T-helper 17 cell (primary cell): ENCODE measurements at places on chromosomes 6 and 20. TPM values are rescaled to one million over a fixed set of nuclear protein-coding genes. Genes with fewer than 3 reads are reported as not detected.

Gene PRDM13
- total RNA-seq = not detected

Gene MICA
- total RNA-seq = 11.2 TPM

Gene RSPH3
- 2.7 TPM for total RNA-seq

Gene RIPPLY2
- not detected for total RNA-seq

Gene TOX2
- 2.2 TPM for total RNA-seq

Gene TMEM63B
- 27.1 TPM for total RNA-seq

Gene SLC22A2
- not detected for total RNA-seq

Gene ME1
- total RNA-seq = not detected

Gene KHDC1
- 0.52 TPM for total RNA-seq

Gene ADAM33
- total RNA-seq = not detected

Gene NNAT
- not detected for total RNA-seq

Gene DLL1
- 2.7 TPM for total RNA-seq

Gene SLPI
- not detected for total RNA-seq

Gene RNF144B
- total RNA-seq = 2.3 TPM

Gene BHLHE23
- not detected for total RNA-seq

Gene SMLR1
- not detected for total RNA-seq

Gene ZNF165
- 4.7 TPM for total RNA-seq

Gene MAP1LC3A
- total RNA-seq = 13.7 TPM

Gene SLC4A11
- 0.37 TPM for total RNA-seq

GRCh38 chr6:113184736-113185135 lies 672.4 kb upstream of the MARCKS start:
- no peak for DNase-seq

- no peak for DNase-seq
Measured at GRCh38 chr6:143286251-143286795, 164.2 kb downstream of the ADAT2 start.

DNA sequence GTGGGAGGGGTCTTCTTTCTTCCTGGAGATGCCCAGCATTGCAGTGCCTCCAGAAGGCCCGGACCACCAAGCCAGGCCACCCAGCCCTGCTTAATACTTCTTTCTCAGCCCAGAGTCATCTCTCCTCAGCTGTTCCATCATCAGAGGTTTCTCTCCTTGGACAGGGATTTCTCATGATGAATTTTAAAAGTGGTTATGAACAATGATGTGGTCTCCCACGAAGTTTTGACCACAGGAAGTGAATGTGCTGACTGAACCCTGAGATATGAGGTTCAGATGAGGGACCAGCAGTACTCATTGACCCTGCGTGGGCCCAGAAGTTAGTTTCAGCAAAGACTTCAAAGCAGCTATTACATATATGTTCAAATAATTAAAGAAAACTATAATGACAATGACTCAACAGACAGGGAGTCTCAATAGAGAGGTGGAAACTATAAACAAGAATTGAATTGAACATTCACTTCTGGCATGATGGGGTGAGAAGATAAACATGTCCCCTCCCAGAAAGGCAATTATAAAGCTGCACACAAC lies 114.5 kb upstream of the SLC22A16 start:
- DNase-seq = no peak

DNA sequence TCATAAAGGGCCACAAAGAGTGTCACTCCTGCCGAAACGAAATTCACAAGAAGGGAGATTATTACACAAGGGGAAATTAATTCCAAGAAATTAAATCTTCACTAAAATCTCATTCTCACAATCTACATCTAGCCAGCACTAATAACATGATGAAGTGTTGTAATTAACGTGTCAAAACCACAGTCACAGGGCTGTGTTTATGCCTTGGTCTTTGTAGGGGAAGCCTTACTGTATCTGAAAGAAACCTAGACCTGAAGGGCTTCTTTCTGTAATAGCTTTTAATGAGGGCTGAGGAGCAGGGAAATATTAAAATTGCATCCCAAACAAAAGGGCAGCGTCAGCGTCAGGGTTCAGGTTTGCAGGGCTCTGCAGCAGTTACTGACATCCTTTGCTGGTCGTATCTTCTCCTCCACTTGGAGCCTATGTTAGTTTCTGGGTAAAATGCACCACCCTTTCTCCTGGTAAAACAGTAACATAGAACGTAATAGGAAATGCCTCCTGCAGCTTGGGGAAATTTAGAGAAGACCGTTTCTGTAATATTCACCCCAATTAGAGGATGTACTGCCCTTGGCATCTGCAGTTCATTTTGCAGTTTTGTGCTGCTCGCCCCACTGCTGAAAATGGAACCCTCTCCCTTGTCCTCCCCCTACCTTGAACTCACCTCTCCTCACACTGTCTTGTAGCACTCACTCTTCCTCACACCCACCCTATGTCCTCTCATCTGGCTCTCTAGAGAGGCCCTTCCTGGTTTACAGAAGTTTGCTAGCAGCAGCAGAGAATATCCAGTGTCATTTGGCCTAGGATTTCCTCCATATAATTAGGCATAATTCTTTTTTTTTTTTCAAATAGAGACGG lies 109.0 kb upstream of the TRAF3IP2 start:
- no peak for DNase-seq

- no peak for DNase-seq
Measured at GRCh38 chr6:129992881-129993280, 25.5 kb upstream of the L3MBTL3 start.

GRCh38 chr20:53804920-53805894 lies 211.6 kb upstream of the ZNF217 start:
- no peak for DNase-seq

GRCh38 chr6:134317471-134318131 lies at the start of gene SGK1:
SGK1 (minus strand) TSS chr6:134318112; CDS start chr6:134317460, 652 bp downstream.
- no peak for DNase-seq

DNA sequence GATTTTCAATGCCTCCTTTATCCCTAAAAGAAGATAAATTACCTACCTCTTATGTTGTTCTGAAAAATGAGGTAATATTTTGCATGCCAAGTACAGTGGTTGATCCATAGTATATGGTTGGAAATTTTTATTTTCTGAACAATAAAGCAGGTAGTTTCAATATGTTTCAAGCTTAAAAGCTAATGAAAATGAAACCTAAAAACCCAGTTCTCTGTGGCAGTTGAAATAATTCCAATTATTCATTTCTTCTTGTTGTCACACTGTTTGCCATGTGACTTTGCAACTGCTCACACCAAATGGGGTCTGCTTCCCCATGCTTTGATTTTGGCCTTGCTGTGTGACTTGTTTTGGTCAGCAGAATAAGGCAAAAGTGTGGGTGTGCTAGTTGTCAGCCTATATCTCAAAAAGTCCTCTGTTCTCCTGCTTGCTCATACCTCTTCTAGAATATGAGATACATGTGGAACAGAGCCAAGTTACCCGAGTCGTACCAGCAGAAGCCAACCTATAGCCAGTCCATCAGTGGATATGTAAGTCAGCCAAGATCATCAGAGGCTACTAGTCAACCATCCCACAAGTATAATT lies 197.2 kb upstream of the THEMIS start:
- no peak for DNase-seq

DNA sequence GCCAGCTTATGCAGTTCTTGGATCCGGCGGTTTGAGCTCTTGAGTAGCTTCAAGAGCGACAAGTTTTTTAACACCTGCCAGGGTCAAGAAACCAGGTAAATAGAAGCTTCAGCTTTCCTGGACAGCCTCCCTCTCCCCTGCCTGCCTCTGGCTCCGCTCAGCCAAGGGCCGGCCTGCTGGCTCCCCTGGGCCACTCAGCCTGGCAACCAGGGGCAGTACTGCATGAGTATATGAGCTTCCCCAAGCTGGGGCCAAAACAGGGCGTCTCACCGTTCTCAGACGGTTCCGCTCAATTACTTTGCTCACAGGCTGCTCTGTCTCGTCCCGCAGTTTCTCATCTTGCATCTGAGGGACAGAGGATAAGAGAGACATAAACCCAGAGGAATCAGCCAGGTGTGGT lies 856 bp downstream of the TP53TG5 start:
- DNase-seq = no peak

- DNase-seq = no peak
Measured at GRCh38 chr6:132161283-132161682, 210.1 kb upstream of the CCN2 start.

GRCh38 chr6:154359161-154359574 lies 2.6 kb upstream of the IPCEF1 start:
- DNase-seq = no peak

DNA sequence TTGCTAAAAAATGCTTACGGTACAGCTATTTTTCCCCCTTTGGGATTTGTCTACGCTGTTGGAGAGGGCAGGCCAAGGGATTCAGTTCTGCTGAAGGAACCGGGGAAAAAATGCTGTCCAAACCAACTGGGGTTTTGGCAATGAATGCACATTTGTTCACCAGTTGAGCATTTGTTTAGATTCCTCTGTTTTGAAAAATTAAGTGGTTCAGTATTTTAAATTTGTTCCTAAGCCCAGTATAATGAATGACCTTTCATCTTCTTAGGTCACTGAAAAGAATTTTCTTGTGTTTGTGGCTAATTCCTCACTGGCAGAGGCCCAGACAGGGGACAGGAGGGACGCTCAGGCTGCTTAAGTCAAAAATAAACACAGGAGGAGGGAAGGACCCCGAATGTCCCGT lies 10.8 kb upstream of the EYA2 start:
- no peak for DNase-seq

- DNase-seq = no peak
Measured at GRCh38 chr6:136969433-136969832, 47.3 kb downstream of the SLC35D3 start.

GRCh38 chr6:25237579-25237978 lies 41.6 kb upstream of the CARMIL1 start:
- DNase-seq = no peak

DNA sequence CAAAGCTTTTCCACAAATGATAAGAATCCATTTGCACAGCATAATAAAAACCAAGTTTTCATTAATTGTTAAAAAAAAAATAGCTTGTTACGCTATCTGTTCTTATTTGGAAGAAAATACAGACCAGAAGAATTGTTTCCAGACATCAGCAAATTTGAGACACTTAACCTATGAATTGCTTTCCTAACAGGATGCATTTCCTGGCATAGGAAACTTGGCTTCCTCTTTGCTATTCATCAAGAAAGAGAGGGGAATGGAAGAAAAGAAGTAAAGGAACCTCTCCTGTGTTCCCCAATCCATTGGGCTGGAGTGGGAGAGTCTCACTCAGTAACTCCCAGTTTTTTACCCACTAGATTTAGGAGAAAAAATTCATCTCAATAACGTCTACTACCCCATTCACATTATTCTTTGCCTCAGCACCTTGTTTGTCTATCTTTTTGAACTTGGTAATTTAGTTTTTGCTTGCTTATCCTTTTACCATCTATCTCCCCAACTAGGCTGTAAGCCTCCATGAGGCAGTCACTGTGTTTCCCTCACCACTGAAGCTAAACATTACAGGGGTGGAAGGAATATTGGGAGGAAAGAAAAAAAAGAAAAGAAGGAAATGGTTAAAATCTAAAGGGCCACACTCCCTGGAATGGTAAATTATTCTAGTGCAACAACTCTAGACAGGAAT lies 150.3 kb downstream of the COL21A1 start:
- DNase-seq = no peak

DNA sequence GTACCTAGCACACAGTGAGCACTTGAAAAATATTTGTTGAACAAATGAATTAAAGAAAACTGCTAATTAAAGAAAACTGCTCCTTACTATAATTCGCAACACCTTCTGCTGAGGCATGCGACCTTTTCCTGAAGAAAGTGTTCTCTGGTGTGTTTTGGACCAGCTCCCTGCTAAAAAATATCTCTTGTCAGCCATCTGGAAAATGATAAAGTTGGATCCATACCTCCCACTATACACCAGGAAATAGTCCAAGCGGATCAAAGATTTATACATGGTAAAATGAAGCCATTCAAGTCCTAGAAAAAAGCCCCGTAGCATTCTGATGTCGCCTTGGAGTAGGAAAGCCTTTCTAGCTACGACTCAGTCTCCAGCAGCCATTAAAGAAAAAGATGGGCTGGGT lies 43.3 kb downstream of the OVOL2 start:
- no peak for DNase-seq

GRCh38 chr20:63068711-63069367 lies 62.1 kb upstream of the BHLHE23 start:
- no peak for DNase-seq

GRCh38 chr6:142624978-142625715 lies 319.8 kb downstream of the HIVEP2 start:
- DNase-seq = no peak

- DNase-seq = no peak
Measured at GRCh38 chr20:47960769-47961541, 175.7 kb upstream of the SULF2 start.

GRCh38 chr6:3139090-3139903 lies 18.0 kb downstream of the TUBB2A start:
- DNase-seq = no peak

DNA sequence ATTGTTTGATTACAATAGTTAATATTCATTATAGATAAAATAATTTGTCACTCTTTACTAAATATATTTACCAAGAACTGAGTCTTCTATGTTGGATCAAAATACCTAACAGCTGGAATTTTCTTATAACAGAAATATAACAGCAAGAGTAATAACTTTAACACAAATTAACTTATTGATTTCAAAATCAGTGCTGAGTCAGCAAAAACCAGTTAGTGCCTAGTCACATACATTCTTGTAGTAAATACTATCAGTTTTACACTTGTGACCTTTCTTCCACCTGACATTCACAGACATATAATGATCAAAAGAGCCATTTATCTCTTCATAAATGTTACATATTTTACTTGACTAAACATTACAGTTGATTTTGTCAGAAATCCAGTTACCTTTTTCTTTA lies 1141.4 kb upstream of the ADGRB3 start:
- no peak for DNase-seq

DNA sequence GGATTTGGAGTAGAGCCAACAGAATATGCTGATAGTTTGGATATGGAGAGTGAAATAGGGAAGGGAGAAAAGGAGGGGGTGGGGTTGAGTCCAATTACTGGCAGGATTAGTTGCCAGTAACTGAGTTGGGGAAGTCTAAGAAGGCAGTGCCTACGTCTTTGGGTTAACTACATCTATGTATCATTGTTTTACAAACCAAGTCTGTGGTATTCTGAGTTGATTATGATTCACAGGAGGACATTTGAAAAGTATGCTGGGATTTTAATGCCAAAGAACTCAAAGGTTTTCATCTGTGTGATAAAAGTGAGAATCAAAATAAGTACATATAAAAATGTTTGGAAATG lies 14.7 kb downstream of the DSE start:
- DNase-seq = no peak
